ENCODE measurements at places on chromosomes 16 and 17.

DNA sequence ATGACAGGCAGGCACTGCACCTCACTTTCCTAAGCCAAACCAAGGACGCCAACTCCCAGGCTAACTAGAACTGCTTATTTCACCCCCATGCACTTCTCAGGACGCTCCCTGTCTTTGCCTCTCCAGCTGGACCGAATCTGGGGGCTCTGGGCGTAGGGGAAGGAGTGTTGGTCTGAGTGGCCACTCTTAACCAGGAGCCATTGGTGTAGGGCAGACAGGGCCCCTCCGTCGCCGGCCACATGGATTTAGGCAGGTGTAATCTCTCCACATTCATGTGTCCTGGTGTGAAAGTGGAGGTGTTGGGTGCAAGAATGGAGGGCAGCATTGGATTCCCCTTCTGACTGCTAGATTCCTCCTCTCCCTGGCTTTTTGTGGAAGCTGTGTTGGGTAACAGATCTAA is 9.8 kb downstream of the ATP2C2 start:
- no peak for DNase-seq

DNA sequence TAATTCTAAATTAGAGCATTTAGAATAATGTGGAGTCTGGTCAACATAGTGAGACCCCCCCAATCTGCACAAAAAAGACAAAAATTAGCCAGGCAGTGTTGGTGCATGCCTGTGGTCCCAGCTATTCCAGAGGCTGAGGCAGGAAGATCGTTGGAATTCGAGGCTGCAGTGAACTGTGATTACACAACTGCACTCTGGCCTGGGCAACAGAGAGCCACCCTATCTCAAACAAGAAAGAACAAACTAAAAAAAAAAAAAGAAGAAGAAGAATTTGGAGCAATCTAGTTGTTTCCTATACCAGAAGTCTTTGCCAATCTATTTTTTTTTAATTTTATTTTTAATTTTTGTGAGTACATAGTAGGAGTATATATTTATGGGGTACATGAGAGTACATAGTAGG is 6.0 kb downstream of the CETP start:
- no peak for DNase-seq

DNA sequence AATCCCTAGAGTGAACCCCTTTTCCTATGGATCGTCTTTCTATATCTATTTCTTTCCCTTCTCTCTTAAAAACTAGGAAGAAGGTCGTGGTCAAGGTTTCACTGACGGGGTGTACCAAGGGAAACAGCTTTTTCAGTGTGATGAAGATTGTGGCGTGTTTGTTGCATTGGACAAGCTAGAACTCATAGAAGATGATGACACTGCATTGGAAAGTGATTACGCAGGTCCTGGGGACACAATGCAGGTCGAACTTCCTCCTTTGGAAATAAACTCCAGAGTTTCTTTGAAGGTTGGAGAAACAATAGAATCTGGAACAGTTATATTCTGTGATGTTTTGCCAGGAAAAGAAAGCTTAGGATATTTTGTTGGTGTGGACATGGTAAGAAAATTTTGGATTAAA is 9.6 kb downstream of the CYLD start:
- DNase-seq = no peak

GRCh38 chr16:29816694-29817441 is 916 bp downstream of the PAGR1 start:
- DNase-seq = peak; percentile 81

- no peak for DNase-seq
These were observed 10.0 kb downstream of the CMC2 start for GRCh38 chr16:80996688-80997138.

DNA sequence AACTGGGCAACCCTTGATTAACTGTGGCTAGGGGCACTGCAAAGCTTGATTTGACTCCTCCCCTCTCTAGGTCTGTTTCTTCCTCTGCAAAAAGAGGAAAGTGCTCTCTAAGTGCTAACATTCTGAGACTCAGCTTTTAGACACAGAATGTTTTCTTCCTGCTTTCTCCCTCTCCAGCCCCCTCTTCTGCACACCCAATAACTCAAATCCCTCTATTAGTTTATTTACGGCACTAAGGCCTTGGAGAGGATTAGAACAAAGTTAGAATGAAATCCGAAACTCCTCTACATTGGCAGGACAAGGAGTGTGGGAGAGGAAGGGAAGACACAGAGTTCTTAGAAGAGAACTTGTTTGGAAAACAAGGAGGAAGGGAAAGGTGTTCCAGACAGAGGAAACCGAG is 3.3 kb upstream of the SBK1 start:
- DNase-seq = no peak

DNA sequence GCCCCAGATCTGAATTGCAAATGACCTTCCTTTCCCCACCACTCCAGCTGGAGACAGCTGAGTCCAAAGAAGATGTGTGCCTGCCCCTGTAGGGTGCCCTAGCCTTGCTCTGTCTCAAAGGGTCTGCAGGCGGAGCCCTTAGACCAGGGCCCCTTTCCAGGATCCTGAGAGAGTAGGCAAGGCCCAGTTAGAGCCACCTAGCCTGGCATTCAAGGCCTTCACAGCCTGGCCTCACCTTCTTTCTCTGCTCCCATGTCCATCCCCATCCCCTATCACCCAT is 66.6 kb upstream of the LHX1 start:
- DNase-seq = no peak

DNA sequence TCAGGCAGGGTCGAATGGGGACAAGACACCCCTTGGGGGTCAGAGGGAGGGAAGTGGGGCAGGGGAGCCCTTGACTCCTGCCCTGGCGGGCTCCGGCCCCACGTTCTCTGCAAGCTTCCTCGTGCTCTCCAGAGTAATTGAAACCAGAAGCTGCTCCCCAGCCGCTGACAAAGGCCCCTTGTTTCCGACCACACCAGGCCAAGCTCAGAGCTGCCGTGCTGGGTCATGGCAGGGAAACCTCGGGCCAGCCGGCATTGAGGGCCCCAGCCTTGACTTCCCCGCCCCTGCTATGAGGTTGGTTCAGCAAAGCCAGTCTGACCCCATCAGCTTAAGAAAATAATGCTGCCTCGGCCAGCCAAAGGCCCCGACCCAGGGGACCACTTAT is 43.3 kb downstream of the TIMM22 start:
- DNase-seq = no peak

DNA sequence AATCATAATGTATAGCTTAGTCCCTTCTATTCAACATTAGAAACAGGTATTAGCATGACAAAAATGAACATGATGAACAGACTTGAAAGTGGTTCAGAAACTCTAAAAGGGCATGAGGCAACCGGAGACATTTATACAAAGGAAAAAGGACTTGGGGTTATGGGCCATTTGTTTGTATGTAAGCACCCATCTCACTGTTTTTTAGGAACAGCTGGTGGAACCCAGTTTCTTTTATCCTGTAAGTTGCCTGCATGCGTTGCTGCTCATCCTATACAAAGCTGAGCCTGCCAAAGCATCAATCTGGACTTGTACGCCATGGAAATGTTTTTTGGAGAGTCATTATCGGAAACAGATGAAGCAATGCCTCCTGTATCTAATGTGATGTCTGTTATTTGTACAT is 72.3 kb upstream of the NACA2 start:
- DNase-seq = no peak

DNA sequence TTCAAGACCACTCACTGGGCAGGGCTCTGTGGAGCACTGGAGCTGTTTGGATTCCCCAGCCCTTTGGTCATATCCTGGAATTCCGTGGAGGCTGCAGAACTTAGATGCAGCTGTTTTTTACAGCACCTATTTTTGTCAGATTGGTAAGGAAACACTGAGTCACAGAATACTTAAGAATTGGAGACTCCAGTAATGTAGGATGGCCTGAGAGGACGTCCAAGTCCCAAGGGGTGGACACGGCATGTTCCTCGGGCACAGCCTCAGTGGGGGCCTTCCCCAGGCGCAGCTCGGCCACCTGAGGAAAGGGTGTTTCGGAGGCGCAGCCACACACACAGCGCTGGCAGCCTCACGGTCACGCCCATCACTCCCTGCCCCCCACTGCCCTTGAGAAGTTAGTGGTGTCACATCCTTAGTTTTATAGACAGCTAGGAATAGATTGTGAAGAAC is 14.8 kb downstream of the PLD6 start:
- no peak for DNase-seq

- DNase-seq = peak; percentile 67
These were observed 1.7 kb downstream of the VTN start for GRCh38 chr17:28368306-28368831.

DNA sequence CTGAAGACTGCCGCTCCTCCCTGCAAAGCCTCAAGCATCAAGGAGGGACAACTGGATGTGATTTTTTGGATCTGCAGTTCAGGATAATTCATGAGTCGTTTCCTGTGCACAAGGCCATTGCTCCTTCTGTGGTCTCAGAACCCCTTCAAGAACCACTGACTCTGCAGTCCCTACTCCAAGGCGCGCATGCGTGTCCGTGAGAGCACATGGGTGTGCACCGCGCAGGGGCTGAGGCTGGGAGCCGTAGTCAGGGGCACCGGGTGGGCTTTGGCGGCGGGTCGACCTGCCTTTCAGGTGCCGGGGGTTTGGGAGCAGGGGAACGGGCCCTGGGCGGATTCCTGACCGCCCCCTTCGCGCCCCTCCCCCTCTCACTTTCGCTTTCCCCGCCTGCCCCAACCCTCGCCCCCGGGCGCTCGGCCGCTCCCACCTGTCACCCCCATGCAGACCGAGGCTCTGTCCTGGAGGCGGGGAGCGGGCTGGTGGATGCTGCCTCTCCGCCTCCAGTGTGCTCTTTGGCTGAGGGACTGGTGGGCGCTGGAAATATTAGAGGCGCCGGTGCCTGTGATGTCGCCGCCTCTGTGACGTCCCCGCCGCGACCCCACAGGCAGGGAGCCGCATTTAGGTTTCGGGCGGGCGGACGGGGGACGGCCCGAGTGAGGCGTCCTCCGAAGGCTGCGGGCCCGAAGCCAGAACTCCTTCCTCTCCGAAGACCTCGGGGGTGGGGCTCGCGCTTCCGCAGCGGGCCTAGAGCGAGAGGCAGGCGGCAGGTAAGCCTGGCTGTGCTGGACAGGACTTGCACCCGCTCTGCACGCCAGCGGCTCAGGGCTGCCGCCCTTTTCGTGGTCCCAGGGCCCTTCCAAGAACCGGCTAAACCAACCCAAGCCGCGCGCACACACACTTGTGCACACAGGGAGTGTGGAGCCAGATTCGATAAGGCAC is at the start of gene SPATA32:
Gene SPATA32, minus strand, starts transcription at position 518 of the 939 bp plus-strand sequence. Its CDS starts 78 bp downstream, at position 440.
- DNase-seq = peak; percentile 69

- DNase-seq = no peak
These were observed 25.0 kb upstream of the BCAS3 start for GRCh38 chr17:60652454-60653247.

DNA sequence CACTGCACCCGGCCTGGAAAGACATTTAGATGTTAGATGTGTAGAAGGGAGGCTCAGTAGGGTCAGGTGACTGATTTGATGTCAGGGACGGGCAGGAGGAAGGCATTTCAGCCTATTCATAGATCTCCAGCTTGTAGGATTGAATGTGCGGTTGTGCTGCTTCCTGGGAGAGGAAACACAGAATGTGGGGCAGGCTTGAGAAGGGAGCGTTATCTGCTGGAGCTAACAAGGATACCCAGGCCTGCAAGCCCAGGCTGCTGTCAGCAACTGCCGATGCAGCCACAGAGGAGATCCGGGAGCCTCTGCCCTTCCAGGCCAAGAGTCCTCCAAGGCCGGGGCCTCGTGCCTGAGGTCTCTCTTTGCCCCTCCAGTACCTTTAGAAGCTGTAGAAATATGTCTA is 205.6 kb downstream of the SPECC1 start:
- DNase-seq = no peak

DNA sequence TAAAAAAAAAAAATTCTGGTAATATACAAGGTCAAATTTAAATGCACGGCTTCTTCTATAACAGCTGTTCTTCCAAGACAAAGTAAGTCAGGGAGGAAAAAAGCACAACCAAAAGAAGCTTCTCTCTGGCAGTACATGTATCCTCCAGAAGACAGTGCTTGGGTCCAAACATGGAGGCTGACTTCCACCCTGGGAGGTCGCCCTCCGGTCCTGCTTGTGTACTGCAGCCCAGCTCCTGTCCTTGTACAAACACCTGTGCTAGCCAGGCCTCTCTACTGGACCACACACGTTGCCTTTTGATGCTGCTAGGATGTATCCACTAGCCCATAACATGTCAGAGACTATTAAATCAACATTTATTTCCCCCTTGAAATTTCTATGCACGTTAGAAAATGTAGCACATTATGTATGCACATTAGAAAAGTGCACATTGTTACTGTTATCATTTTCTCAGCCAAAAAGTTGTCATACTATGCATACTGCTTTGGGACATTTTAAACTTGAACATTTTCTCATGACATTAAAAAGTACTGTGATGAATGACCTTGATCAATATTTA is 21.9 kb downstream of the TEKT3 start:
- DNase-seq = no peak

DNA sequence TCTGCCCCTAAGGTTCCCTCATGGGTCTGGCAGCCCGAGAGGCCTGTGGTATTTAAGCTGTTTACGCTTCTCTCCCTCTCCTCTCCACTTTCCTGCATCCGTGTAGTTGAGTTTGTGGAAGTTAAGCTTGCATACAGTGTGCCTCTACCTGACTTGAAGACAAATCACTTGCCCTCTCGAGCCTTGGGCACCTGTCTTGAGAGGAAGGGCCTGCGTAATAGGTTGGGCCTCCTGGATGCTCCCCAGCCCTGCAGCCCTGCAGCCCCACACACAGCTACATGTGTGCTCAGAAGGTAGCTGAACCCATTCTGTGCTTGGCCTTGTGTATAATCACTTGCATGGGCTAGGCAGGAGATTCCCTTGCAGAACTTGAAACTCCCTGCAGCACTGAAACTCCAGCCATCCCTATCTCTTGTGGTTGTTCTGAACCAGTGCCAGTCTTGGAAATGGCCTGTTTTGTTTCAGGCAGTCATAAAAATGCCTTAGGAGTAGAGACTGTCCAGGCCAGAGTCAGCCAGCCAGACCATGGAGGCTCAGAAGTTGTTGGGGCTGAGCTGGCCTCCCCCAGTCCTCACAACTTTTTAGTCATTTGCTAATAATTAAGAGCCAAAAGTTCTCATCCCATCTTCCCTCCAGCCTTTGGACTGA is 134.6 kb downstream of the CLEC16A start:
- no peak for DNase-seq

- DNase-seq = peak; percentile 29
These were observed 111.4 kb downstream of the UTP18 start for GRCh38 chr17:51371732-51372151.

- peak; percentile 92 for DNase-seq
These were observed at the start of gene MT1E for GRCh38 chr16:56625140-56625942. TSS of gene MT1E (plus strand) at chr16:56625781. CDS start at chr16:56625852, 71 bp downstream.

DNA sequence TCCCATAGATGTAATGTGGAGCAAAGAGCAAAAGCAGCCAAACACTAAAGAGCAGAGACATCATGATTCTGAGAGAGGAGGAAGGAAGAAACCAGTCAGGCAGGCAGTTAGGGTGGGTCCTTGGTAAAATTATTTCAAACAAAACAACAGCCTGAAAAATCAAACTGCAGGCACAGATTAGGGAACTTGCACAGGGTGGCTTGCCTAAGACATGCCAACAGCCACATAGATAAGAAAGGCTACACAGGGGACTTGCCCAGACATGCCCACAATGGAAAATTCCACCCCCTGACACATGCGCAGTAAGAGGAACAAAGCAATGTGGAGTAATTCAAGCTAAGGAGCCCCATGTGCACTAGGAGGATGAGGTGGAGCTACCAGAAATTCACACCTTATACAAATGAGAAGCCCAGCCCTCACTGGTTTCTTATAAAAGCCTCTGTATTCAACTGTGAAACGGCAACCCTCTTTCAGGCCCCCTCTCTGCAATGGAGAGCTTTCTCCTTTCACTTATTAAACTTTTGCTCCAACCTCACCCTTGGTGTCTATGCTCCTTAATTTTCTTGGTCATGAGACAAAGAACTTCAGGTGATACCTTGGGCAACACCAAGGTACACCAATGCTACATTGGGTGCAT is 7.3 kb upstream of the GAS7 start:
- DNase-seq = no peak

GRCh38 chr17:12085076-12085949 is 64.6 kb downstream of the MAP2K4 start:
- no peak for DNase-seq

- no peak for DNase-seq
These were observed 80.5 kb downstream of the ZNF778 start for GRCh38 chr16:89297910-89298545.
